Memory B cell (primary cell): ENCODE measurements at places on chromosomes 16 and 17.

DNA sequence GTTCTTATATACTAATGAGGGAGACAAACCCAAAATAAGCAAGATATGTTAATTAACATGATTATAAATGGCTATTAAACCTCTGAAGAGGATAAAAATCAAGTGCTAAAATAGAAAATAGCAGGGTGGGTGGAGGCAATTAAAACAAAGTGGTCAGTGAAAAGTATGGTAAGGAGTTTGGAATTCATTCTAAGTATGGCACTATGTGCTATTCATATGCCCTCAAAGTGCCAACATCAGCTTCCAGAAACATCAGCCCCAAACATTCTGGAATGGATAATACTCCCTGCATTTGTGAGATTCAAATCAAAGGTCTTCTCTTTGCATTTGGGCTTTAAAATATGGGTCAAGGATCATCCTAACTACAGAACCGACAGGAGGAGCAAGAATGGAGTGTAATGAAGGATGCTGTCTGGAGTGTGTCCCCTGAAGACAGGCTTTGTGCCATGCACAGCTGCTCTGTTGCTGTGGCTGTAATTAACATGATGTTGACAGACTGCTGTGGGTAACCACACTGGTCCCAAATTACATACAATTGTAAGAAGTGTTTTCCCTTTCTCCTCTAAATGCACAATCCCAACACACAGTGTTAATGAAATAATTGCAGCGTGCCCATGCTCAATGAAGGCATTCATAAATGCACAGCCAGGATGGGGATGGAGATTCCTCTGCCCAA lies 93.1 kb downstream of the VAT1L start:
- H3K4me1 ChIP-seq, result no peaks in the 10 kb centered on the region
- H3K27me3 ChIP-seq, result peaks cover 3% of the 10 kb centered on the region
- H3K27ac ChIP-seq, result no peak overlapping the region
- H3K4me3 ChIP-seq, result no peak overlapping the region
- no peaks in the 10 kb centered on the region for H3K36me3 ChIP-seq

GRCh38 chr16:11264155-11264832 lies 4.8 kb downstream of the TNP2 start:
- H3K27me3 ChIP-seq, result no peaks in the 10 kb centered on the region
- no peak for DNase-seq
- H3K36me3 ChIP-seq, result no peaks in the 10 kb centered on the region
- H3K27ac ChIP-seq, result no peak overlapping the region
- H3K4me1 ChIP-seq, result peaks cover 19% of the 10 kb centered on the region

- peaks cover 39% of the 10 kb centered on the region for H3K4me1 ChIP-seq
- H3K4me3 ChIP-seq, result peak overlapping the region; percentile 88
- peaks cover 4% of the 10 kb centered on the region for H3K36me3 ChIP-seq
- H3K27ac ChIP-seq, result peak overlapping the region; percentile 74
- peaks cover 2% of the 10 kb centered on the region for H3K27me3 ChIP-seq
These were observed 415 bp downstream of the XYLT1 start for GRCh38 chr16:17470182-17470907.

- no peak overlapping the region for H3K4me3 ChIP-seq
- H3K36me3 ChIP-seq, result peaks cover 1% of the 10 kb centered on the region
- DNase-seq, result no peak
- H3K27me3 ChIP-seq, result peaks cover 30% of the 10 kb centered on the region
- H3K4me1 ChIP-seq, result peaks cover 5% of the 10 kb centered on the region
These were observed 12.6 kb upstream of the ETV4 start for GRCh38 chr17:43558805-43559160.

- H3K4me3 ChIP-seq, result no peak overlapping the region
- H3K36me3 ChIP-seq, result no peaks in the 10 kb centered on the region
- H3K27me3 ChIP-seq, result peaks cover 7% of the 10 kb centered on the region
- peaks cover 2% of the 10 kb centered on the region for H3K4me1 ChIP-seq
- peak; percentile 68 for DNase-seq
These were observed 58.8 kb downstream of the ZDHHC7 start for GRCh38 chr16:84952335-84953189.

DNA sequence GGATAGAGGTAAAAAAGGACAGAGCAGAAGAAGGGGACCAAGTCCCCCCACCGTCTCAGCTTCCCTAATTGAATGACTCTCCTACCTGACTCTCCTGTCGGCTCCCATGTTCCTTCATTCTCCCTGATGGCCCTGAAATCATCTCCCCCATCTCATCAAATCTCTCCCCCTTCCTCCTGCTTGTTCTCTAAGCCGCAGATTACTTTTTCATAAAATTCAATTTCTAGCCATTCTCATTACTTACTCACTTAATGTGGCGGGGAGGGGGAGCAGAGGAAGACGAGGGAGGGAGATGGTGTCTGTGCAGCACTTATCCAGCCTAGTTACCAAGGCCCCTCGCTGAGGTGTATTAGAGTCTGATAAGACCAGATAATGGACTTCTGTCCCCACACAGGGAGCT lies 161.5 kb downstream of the CCT6B start:
- no peaks in the 10 kb centered on the region for H3K36me3 ChIP-seq
- H3K4me3 ChIP-seq, result no peak overlapping the region
- H3K4me1 ChIP-seq, result no peaks in the 10 kb centered on the region
- DNase-seq, result no peak
- no peak overlapping the region for H3K27ac ChIP-seq
- H3K27me3 ChIP-seq, result peaks cover 10% of the 10 kb centered on the region

DNA sequence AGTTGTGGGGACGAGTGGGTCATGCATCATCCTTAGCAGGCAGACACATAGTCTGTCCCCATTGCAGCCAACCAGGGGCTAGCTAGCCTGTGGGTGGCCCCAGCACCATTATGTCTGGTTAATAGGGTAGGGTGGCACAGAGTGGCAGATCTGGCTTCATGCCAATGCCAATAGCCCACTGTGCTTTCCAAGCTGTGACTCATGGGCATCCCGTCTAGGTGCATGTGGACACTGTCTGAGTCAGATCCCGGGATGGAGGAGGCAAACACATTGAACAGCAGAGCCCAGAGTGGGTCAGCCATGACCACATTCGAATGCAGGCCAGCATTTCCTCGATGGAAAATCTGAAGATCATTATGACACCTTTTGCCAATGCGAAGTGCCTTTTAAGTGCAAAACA lies 2.5 kb downstream of the HS3ST2 start:
- H3K4me1 ChIP-seq, result peaks cover 6% of the 10 kb centered on the region
- H3K27me3 ChIP-seq, result peaks cover 6% of the 10 kb centered on the region
- DNase-seq, result no peak
- no peaks in the 10 kb centered on the region for H3K36me3 ChIP-seq

DNA sequence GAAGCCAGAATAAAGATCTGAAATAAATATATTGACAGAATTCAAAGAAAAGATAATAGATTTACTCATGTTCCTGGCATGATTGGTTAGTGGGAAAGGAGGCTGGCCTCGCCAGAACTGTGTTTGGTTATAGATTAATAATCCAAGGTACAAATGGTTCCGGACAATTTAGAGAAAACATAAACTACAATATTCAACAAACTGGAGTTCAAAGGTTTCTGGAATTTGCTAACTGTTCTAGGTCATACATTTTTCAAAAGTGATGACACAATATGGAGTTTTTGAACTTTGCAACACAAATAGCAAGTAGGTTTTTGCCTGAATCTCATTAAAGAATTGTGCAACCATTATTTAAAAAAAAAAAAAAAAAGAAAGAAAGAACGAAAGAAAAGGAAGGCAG lies 251.7 kb upstream of the SALL1 start:
- no peaks in the 10 kb centered on the region for H3K27me3 ChIP-seq
- H3K36me3 ChIP-seq, result no peaks in the 10 kb centered on the region
- H3K4me3 ChIP-seq, result no peak overlapping the region
- H3K4me1 ChIP-seq, result no peaks in the 10 kb centered on the region

DNA sequence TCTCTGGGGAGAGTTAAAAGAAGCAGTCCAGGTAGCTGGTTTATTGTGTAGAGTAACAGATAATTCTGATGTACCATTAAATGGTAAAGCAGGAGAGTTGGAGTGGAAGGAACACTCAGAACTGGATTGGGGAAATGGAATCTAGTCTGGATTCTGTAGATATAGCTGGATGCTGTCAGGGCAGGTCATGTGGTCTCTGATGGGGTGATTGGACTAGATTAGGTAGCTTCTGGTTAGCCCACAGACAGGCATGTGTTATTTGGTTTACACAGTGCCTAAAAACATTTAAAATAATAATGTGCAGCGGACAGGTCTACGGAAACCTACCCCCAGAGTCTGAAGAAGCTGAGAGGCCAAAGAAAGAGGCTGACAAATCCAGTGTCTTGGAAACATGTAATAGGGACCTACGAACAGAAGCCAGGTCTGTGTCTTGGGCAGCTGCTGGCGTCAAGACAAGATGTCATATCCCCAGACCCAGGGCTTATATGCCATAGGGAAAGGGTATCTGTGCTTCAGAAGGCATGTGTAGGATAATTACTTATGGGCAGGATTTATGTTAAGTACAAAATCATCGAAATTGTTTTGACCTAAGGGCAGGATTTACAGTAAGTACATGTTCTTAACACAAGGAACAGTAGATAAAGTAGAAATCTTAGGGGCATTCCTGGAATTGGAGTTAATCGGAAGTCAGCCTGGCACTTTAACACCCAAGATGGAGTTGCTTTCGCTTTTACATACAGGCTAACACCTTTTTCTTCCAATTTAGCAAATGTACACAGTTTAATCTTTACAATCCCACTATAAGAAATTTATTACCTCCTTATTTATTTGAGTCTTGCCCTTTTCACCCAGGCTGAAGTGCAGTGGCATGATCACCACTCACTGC lies 12.4 kb downstream of the LUC7L3 start:
- peaks cover 5% of the 10 kb centered on the region for H3K36me3 ChIP-seq
- no peaks in the 10 kb centered on the region for H3K27me3 ChIP-seq
- H3K27ac ChIP-seq, result peak overlapping the region; percentile 1
- H3K4me3 ChIP-seq, result no peak overlapping the region
- no peak for DNase-seq
- peaks cover 31% of the 10 kb centered on the region for H3K4me1 ChIP-seq

DNA sequence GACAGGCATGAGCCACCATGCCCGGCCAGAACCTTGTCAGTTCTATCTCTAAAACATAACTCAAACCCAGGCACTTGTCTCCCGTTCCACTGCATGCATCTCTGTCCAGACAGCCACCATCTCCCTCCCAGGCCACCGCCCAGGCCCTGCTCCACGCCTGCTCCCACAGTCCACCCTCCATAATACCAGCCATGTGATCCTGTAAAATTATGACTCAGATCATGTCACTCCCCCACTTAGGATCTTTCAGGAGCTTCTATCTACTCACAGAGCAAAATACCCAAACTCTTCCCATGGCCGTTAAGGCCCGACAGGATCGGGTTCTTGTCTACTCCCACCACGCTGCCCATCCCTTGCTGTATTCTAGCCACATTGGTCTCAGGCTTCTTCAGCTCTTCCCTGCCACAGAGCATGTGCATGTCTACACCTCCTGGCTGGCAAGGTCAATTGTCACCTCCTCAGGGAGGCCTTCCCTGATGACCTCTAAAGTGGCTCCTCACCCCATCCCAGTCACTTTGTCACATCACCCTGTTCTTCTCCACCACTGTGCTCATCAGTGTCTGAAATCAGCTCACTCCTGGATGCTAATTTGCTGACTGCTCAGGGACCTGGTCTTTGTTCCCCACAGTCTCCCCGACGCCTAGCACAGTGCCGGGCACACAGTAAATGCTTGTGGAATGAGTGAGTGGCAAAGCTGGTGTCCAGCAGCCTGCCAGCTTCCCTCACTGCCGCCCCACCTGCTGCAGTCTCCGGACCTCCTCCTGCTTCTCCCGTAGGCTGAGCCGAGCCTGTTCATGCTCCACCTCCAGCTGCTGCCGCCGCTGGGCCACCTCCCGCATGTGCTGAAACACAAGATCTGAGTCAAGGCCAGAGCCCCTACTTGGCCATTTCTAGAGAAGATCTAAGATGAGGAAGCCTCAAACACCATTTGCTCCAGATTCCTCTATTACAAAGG lies 6.7 kb downstream of the TSPOAP1 start:
- no peak overlapping the region for H3K4me3 ChIP-seq
- no peaks in the 10 kb centered on the region for H3K27me3 ChIP-seq
- H3K36me3 ChIP-seq, result peaks cover 4% of the 10 kb centered on the region
- peak overlapping the region; percentile 57 for H3K27ac ChIP-seq
- DNase-seq, result no peak
- peaks cover 27% of the 10 kb centered on the region for H3K4me1 ChIP-seq

DNA sequence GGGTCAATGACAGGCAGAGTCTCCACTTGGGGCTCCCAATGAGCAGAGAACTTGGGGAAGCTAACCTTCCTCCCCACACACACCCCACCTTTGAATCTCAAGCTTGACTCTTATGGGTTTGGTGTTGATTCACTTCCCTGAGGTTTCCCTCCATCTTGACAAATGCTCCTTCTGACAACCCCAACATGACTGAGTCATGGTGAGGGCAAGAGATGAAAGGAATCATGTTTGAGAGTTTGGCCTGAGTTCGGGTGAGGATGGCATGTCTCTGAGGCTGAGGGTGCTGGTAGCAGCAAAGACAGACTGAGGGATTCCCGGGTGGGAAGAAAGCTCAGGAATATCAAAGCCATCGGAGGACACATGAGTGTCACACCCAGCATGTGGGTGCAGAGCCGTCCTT lies 18.7 kb downstream of the KRT9 start:
- DNase-seq, result no peak
- no peak overlapping the region for H3K27ac ChIP-seq
- no peaks in the 10 kb centered on the region for H3K36me3 ChIP-seq
- peaks cover 2% of the 10 kb centered on the region for H3K4me1 ChIP-seq
- H3K4me3 ChIP-seq, result no peak overlapping the region
- H3K27me3 ChIP-seq, result peaks cover 23% of the 10 kb centered on the region

GRCh38 chr16:2955779-2956578 lies 8.1 kb upstream of the KREMEN2 start:
- no peak overlapping the region for H3K4me3 ChIP-seq
- peaks cover 2% of the 10 kb centered on the region for H3K36me3 ChIP-seq
- peaks cover 2% of the 10 kb centered on the region for H3K4me1 ChIP-seq
- H3K27ac ChIP-seq, result no peak overlapping the region

DNA sequence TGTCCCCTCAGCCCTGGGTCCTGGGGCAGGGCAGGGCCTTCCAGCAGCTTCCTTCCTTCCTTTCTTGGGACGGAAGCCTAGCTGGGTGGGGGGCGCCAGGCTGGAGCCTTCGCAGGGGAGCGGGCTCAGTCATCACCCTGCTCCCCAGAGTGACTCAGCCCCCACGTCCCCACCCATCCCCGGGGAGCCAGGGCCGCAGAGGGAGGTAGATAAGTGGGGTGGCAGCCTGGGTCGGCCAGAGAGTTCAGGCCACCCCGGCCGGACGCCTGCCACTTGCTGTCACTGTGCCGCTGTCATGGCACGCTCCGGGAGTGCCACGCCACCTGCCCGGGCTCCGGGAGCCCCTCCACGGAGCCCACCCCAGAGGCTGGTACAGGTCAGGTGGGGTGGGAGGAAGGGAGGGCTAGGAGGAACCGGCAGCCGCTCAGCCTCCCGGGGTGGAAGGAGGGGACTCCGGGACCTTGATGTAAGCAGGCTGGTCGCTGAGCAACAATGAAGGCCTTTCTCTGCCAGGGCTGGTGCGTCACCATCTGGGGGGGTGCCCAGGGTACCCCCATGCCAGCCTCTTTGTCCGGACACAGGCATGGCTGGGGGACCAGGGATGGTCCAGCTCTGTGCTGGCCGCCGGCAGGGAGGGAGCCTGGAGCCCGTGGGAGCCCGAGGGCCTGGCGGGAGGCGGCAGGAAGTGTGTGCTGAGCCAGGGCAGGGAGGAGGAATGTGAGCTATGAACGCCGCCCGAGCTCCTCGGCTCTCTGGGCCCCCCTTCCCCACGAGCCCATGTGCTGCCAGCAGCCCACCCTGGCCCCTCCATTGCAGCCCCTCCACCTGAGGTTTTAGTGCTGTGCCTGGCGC lies 6.6 kb downstream of the NHERF2 start:
- H3K36me3 ChIP-seq, result no peaks in the 10 kb centered on the region
- H3K27ac ChIP-seq, result peak overlapping the region; percentile 38
- peak overlapping the region; percentile 5 for H3K4me3 ChIP-seq
- DNase-seq, result no peak
- H3K27me3 ChIP-seq, result peaks cover 13% of the 10 kb centered on the region
- H3K4me1 ChIP-seq, result no peaks in the 10 kb centered on the region
